ENCODE measurements at places on chromosomes 6 and 20. TPM values are rescaled to one million over a fixed set of nuclear protein-coding genes. Genes with fewer than 3 reads are reported as not detected.

The CALHM4 gene
- polyA plus RNA-seq, result 1.1 TPM

The CST4 gene
- polyA plus RNA-seq, result not detected

The GUCA1A gene
- polyA plus RNA-seq, result 0.24 TPM

The ENPP1 gene
- polyA plus RNA-seq, result 17.8 TPM

The EMILIN3 gene
- polyA plus RNA-seq, result 7.8 TPM

All from right renal cortex interstitium (tissue), 3 donors.